ENCODE measurements at places on chromosomes 16 and 17.

- DNase-seq: no peak
Measured at GRCh38 chr16:85479972-85480726, 133.0 kb upstream of the GSE1 start.

DNA sequence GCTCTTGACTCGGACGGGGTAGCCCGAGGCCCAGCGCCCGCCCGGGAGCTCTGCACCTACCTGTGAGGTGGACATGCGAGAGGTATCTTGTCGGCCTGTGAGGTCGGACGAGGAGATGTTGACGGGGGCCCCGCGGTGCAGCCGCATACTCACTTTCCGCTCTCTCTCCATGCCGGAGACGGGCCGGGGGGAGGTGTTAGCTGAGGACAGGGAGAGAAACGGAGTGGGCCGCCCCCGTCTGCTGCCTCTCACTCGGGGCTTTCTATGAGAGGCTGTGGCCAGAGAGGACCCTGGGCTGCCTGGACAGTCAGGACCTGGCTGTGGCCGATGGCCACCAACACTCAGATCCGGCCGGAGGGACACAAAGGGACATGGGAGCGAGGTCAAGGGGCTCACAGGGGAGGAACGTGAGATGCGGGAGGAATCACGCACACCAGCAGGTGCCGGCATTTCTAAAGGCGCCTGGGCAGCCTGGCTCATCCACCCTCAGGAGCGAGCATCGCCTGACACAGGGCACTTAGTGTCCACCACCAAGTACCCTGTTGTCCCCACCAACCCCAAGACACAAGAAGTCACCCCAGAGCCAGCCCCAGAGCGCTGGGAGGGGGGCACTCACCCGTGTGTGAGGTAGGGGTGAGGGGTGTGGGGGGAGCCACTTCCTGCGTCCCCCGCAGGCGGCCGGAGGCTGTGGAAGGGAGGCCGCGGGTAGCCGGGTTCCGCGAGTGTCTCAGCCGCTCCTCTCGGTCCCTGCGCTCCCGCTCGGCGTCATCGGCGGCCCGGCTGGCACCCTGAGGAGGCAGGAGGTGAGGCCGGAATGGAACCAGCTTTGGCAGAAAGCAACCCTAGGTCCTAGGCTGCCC lies 20.2 kb downstream of the SLC16A3 start:
- DNase-seq: no peak

DNA sequence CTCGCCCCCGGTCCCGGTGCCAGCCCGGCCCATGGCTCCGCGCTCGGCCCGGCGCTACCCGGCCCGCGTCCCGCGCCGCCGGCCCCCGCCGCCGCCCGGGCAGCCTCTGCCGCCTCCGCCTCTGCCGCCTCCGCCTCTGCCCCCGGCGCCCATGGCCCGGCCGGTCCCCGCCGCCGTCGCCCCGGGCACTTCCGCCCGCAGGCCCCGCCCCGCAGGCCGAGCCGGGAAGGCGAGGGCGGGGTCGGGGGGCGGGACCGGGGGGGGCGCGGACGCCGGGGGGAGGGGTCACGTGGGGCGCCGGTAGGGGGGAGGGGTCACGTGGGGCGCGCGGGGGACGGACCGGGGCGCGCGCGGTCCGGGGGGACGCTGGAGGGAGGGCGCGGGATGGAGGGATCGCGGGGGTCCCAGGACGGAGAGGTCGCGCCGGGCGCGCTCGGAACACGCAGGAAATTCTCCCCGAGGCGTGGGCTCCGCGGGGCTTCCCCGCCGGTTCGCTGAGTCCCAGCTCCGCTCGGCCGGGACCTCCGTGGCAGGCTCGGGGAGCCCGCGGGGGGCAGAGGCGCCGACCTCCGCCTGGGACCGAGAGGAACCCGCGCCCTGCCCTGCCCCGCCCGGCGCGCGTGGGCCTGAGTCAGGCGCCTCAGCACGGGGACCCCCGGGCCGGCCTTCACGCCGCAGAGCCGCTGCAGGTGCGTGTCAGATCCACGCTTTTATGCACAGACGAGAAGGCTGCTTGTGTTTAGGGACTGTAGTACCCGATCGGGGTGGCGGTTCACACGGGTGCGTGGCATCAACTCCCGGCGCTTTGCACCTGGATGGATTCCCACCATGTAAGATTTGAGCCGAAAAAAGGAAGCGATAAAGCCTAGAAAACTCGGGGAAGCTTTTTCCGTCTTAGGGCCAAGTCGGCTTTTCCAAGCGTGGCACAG lies at the start of gene PGAP6:
Gene PGAP6 (minus strand): TSS at position 190 of the 929 bp plus-strand sequence. CDS start 157 bp downstream, at position 33.
- no peak for DNase-seq

DNA sequence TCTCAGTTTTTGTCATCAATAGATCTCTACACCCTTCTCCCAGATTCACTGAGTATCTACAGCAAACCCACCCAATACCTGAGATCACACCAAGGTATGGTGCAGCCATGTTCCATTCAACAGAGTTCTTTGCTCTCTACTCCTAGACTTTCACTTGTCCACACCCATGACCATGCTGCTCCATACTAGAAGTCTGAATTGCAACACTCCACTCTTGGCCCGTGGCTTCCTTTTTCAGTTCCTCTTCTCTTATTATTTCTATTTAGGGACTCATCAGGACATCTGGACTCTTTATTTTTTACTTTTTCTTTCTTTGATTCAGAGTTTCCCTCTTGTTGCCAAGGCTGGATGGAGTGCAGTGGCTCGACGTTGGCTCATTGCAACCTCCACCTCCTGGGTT lies 37.1 kb downstream of the YWHAE start:
- no peak for DNase-seq

- DNase-seq: no peak
Measured at GRCh38 chr17:40015005-40015997, at the start of gene CSF3. TSS of gene CSF3 (plus strand) at chr17:40015440. CDS start at chr17:40015475, 35 bp downstream.

DNA sequence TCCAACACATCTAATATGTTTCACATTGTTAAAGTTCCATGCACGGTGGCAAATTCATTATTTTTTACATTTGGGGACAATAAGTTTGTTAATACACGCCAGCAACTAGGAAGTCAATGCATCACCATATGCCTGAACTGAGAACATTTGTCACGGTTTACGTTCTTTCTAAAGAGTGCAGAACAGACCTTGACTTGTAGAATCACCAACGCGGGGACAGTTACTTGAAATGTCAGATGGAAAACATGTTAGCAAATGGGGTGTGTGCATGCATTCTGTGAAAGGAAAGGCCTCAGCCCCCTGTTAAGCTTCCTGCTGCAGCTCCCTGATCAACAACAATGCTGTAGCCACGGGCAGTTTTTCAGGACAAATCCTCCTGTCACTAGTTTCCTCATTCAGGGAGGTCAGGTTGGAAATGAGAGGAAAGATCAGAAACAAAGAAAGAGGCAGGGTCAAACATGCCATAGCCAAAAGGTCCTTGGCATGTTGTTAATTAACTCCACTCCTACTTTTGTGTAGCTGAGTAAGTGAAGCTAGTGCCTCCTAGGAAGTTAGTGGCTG lies 18.4 kb downstream of the SMIM36 start:
- DNase-seq: no peak

DNA sequence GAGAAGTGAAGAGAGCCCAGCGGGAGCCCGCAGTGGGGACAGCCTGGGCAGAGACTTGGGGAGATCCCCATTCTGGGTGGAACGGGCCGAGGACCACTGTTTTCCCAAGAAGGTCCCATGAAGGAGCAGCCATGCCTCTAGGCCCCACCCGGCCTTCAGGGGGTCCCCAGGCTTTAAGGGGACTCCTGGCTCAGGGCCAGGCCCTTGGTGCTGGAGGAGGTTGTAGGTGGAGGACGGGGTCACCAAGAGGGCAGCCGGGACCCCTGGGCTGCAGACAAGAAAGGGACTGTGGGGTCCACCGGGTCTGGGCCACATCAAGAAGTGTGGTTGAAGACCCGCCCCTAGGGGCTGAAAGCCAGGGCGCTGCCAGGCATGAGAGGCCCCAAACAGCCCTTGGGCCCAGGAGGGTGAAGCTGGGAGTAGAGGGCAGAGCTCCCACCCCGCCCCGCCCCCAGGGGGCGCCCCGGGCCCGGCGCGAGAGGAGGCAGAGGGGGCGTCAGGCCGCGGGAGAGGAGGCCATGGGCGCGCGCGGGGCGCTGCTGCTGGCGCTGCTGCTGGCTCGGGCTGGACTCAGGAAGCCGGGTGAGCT lies at the start of gene PRSS21:
Gene PRSS21 (plus strand): TSS at position 487 of the 589 bp plus-strand sequence. CDS start 32 bp downstream, at position 519.
- no peak for DNase-seq

DNA sequence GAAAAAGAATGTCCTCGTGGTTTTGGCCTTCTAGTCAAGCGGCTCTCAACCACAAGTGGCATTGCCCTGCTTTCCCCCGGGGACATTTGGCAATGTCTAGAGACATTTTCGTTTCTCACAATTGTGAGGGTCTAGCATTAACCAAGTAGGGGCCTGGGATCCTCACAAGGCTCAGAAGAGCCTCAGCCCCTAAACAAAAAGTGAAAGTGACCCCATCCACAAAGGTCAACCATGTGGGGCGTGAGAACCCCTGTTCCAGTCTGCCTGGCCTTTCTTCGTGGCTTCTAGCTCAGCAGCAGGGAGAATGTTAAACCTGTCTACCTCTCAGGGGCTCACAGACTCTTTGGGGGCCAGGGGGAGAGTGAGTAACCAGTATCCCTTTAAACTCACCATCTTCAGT lies 4.8 kb upstream of the RPL38 start:
- no peak for DNase-seq

DNA sequence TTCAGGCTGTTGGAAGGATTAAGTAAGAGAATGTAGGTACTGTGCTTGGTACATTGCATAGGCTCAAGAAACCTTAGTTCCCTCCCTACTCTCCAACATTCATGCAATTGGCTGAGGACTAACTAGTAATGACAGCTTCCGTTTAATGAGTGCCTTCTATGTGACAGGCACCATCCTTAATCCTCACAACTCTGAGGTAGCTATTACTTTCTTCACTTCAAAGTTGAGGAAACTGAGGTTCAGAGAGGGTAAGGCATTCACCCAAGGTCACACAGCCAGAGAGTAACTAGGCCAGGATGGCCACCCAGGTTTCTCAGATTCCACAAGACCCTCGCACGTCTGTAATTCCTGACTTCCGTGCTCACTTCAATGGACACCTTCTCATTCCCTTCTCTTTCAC lies 22.2 kb downstream of the UNC119 start:
- DNase-seq: no peak

GRCh38 chr17:9170853-9171252 lies 149.5 kb downstream of the NTN1 start:
- DNase-seq: no peak

GRCh38 chr17:47262586-47262985 lies 9.0 kb downstream of the ITGB3 start:
- peak; percentile 90 for DNase-seq

DNA sequence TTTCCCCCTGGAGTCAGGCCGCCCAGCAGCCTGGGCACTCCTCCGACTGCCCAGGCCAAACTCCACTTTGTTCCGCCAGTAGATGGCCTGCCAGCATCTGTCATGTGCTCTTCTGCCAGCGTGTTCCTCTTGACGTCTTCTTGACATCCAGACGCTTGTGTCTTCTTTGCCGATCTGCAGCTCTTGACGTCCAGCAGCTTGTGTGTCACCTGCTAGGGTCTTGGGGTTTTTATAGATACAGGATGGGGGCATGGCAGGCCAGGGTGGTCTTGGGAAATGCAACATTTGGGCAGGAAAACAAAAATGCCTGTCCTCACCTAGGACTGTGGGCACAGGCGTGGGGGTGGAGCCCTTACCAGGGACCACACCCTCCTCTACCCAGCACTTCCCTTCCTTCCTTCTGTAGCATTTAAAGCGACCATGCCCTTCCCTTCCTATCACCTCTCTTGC lies 88.7 kb downstream of the BMERB1 start:
- no peak for DNase-seq

DNA sequence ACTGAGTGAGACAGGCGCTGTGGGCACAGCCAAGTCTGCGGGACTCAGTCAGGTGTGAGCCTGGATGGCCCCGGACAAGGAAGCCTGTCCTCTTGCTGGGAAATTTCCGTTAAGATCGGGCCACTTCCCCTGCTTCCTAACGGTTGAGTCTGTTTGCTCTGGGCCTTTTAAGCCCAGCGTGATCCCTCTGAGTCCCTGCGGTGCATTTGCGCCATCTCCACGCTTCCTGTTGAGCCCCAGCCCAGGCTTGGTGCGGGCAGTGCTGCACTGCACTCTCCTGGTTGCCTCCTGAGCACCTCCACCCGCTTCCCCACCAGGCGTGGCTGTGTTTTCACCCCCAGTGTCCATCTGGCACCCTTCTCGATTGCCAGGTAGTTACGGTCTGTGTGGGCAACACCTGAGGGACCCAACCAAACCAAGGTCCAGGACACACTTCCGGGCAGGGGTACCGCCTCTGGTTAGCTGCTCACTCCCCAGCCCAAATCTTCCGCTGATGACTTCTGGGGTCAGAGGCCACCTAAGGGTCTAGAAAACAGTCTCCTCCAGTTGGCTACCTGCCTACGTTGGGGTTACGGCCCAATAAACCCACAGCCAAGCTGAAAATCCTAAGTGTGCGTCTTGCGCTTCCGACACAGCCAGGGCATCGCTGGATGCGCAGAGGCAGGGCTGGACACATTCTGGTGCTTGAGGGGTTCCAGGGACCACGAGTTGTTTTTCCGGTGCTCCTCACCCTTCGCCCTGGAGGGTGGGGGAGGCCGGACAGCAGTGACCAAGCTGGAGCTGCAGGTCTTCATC lies 1.4 kb upstream of the SLC25A10 start:
- DNase-seq: no peak

GRCh38 chr16:81597079-81597658 lies 152.6 kb downstream of the CMIP start:
- DNase-seq: no peak

DNA sequence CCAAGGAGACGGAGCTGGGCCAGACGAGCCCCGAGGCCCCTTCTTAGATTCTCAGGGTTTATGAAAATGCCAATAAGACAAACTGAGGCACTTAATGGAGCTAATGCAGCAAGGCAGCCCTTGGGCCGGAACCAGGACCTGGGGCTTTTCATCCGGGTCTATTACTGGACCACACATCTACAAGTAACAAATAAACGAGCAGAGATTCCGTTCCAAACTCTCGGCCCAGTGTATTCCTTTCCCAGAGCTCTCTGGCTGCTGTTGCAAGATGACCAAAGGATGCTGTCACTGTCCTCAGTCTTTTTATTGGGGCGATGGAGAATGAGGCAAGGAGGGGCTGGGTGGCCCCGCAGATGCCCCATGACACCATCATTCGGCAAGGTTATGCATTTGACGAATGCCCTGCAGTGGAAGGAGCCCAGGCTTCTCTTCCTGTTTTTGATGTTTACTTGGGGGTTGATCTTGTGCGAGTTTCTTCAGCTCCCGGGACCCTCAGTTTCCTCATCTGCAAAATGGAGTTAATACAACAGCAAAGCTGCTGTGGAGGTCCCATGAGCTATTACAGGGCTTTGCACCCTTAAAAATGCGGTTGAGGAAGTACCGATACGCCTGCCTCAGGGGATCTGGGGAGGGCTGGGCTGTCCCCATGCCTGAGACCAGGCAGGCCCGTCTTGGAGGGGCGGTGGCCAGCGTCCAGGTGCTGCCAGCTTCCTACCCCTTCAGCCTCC lies 1.1 kb upstream of the NTN1 start:
- no peak for DNase-seq

GRCh38 chr17:49067163-49067562 lies 65.4 kb upstream of the B4GALNT2 start:
- DNase-seq: no peak

All from COLO829 (cell line).